ENCODE measurements at places on chromosomes 5 and 9.
A peak's percentile ranks its signal among the peaks of the same experiment; 100 is the strongest.

DNA sequence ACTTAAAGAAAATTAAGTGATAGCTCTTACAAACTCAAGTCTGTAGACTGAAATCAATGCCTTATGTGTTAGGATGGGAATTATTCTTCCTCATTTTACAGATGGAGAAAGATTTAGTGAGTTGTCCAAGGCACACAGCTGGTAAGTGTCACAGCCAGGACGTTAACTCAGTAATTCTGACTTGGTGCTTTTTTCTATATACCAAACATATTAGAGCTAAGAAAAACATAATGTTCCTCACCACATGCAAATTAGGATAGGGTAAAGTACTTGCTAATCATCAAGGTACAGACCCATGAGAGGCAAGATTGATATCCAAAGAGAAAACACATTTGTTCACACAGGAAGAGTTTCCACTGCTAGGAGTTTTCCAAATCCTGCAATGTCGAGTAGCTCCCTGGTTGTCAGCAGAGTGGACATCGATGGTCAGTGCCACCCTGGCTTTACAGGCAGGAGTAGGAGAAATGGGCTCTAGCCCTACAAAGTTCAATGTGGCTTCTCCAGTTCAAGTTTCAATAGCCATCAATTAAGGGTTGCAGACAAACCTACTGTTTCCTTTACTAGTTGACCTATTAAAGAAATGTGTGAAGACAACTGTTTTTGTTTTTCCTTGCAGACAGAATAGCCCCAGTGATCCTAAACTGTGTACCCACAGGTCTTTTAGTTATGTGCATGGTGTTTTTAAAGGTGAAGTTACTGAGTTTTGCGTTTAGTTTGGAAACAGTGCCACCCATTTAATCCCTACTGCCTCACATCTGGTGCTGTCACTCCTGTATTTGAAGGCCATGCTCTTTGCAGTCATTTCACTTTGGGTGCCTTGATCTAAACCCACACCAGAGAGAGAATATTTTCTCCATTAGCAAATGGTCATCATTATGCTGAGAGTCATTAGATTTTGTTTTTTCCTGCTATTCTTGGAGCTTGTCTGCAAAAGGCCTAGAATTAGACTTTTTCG is 460.8 kb upstream of the SMARCA2 start:
- DNase-seq, result no peak

- no peak for DNase-seq
Observed at GRCh38 chr5:7857926-7858632, 7.1 kb upstream of the CFAP90 start.

DNA sequence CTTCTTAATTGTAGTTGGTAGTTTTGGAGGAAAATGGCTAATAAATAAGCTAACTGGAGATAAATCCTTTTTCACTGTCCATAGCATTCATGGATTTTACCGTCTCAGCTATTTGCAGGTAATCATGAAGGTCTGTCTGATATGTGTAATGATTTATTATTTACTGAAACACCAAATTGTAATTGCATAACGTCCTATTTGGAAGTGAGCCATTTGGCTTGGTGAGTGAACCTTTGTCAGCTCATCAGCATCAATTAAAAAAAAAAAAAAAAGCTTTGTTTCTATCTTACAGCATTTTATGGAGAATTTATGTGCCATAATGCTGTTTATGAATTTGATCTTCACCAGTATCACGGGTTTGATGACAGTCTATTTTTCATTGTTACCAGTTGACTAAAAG is 20.2 kb downstream of the RECK start:
- DNase-seq, result no peak

GRCh38 chr9:129954868-129955550 is 88.0 kb downstream of the FNBP1 start:
- DNase-seq, result no peak

GRCh38 chr9:131125038-131125287 is 423 bp upstream of the NUP214 start:
- no peak for DNase-seq

DNA sequence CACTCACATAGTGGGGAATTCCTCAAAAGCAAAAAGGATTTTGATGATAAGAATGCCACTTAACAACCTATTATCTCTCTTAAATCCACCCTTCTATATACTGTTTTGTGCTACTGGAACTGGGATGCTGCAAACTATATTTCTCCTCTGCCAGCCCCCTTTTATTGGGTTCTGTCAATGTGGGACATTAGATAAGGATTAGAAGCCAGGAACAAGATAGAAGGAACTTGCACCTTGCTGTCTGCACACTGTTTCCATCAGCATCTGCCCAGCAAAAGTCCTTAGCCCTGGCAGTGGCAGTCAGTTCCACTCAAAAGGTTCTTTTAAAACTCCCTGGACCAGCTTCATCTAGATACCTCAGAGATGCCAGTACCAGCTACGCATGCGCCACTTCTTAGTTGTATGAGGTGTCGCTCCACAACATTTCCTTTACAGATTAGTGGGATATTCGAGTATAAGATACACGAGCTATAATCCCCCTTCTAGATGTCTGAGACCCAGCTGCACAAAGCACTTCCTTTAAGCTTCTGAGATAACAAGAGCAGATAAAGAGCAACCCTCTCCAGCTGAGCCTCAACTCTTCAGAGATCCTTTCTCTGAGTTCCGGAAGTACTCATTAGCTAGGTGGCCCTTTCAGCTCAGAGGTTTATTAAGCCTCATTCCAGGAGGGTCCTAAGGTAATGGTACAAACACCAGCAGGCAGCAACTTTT is 45.3 kb downstream of the CERT1 start:
- DNase-seq, result no peak

DNA sequence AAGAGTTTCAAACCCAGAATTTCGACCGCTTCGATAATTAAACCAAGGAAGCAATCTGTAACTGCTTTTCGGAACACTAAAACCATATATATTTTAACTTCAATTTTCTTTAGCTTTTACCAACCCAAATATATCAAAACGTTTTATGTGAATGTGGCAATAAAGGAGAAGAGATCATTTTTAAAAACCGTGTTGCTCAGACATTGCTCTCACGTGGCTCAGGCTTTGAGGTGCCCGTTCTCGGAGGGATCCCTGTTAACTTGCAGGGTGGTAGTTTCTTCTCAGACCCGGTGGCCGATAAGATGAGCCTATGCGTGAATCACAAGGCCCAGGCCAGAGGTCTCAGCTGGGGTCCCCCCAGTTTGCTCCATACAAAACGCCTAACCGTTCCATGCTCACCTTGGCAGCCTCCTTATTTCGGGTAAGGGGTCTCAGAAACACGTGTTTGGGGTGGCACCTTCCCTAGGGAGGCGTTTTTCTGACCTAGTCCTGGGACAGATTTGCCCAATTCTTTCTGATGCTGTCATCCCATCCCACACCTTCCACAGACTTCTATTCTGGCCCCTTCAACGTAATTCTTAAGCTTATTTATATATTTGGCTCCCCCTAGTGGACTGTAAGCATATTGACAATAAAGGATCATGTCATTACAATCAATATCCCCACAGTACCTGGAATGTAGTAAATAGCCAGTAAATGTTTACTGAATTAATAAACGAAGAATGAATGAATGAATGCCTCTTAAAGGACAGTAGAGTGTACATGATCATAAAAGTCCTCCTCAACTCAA is 48.1 kb downstream of the THBS4 start:
- peak; percentile 26 for DNase-seq

DNA sequence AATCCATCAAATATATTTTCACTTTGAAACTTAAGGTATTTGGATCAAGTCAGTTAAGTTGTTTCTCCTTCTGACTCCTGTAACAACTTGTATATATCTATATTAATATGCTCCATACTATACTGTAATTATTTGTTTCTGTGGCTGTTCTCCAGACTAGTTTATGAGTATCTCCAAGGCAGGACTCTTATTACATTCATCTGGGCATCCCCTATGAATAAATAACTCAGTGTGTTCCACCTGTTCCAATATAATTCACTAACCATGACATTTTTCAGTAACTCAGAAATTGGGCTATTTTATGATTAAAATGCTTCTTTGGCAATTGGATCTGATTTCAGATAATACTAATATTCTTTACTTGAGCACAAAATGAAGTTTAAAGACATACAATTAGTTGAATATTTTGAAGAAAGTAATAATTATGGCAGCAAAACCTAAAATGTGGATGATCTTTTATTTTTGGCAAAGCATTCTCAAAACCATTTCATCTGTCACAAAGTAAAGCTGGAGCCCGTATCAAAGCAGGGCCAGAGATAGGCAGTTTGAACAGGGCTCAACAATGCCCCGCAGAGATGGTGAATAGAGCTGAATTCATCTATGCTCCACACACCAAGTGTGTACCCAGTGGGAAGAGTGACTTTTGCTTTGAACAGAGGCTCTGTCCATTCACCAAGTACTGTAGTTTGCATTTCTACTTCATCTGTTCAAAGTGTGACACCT is 314.3 kb downstream of the PDE4D start:
- DNase-seq, result no peak

DNA sequence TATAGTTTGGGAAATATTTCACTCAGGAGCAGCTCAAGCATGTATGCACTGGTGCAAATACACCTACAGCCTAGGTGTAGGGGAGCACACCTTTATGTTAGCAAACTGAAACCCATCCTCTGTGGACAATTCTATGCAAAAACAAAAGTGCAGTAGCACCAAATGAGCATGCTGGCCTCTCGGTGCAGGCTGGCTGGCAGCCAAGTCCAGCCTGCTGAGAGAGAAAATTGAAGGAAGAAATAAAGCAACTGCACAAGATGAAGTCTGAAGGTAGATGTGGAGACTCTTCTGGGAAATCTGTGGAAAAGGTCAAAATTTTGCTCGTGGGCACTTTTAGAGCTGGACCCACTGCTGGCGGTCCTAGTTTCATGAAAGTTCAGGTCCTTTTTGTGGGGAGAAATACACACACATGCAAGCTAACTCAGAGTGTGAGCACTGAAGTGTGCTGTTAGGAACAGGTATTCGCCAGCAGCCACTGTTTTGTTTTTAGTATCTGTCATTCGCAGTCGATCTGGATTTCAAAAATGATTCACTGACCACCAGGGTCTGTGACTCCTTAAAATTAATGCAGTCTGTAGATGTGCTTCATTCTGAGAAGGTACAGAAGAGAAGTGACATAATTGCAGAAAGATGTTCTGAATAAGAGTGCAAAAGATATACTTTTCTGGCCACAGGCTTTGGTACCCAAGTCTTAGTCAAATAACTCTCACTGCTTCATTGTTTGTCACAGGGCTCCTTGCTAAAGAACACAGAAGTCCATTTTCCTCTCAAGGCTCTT is 281.7 kb downstream of the PARP8 start:
- no peak for DNase-seq

- DNase-seq, result no peak
Observed at GRCh38 chr9:89952401-89952800, 347.6 kb downstream of the GADD45G start.

- DNase-seq, result no peak
Observed at GRCh38 chr5:54738118-54738972, 220.8 kb downstream of the SNX18 start.

GRCh38 chr9:111349766-111350165 is 19.7 kb upstream of the OR2K2 start:
- DNase-seq, result no peak

DNA sequence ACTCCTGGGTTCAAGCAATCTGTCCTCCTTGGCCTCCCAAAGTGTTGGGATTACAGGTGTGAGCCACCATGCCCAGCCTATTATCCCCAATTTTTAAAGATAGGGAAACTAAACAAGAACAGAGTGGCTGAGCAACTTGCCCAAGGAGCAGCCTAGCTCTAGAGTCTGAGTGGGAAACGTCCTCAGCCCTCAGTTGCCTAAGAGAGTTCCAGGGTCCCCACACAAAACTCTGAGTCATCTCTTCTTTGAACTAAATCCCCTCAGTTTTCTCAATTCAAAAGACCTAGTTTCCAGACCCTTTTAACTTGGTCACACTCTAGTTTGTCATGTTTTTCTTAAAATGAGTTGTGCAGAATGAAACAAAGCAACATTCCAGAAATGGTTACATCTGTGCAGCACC is 33.5 kb downstream of the GGTA1 start:
- no peak for DNase-seq

- DNase-seq, result no peak
Observed at GRCh38 chr5:40410964-40411635, 268.6 kb upstream of the PTGER4 start.

GRCh38 chr5:125604104-125604503 is 819.1 kb upstream of the GRAMD2B start:
- no peak for DNase-seq

DNA sequence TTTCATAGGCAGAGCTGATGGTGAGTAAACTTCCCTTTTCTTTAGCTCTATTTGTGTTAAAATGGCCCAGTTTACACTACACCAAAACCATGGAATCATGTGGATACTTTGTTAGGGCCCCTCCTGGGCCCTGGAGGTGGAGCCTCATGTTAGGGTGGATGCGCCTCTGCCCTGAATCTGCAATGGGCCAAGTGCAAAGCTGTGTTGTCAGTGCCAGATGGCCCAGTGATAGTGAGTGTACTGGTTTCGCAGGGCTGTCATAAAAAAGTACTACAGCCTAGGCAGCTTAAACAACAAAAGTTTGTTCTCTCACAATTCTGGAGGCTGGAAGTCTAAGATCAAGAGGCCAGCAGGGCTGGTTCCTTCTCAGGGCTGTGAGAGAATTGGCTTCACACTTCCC is 64.8 kb downstream of the HSPA4 start:
- no peak for DNase-seq

DNA sequence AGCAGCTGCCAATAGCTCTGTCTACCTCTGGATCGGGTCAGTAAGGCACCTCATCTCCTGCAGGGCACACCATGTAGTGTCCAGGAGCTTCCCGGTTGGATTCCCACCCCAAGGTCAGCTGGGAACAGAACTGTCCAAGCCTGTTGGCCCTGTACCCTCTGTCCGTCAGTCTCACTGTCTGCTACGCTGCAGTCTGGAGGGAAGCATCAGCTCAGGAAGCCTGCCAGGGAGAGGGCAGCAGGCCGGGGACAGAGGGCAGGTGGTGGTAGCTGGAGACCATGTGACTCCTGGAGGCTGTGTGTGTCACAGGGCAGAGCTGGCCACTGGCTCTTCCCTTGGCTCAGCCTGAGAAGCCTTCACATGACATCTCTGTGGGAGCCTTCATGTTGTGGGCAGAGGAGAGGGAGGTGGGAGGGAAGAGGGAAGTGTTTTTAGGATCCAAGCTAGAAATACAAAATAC is 134.5 kb downstream of the SEC61B start:
- DNase-seq, result no peak

GRCh38 chr9:3285365-3286161 is 240.2 kb downstream of the RFX3 start:
- DNase-seq, result no peak

- no peak for DNase-seq
Observed at GRCh38 chr5:14745188-14745563, 80.7 kb downstream of the OTULIN start.

- DNase-seq, result no peak
Observed at GRCh38 chr5:96997265-96997859, 61.5 kb downstream of the LNPEP start.

DNA sequence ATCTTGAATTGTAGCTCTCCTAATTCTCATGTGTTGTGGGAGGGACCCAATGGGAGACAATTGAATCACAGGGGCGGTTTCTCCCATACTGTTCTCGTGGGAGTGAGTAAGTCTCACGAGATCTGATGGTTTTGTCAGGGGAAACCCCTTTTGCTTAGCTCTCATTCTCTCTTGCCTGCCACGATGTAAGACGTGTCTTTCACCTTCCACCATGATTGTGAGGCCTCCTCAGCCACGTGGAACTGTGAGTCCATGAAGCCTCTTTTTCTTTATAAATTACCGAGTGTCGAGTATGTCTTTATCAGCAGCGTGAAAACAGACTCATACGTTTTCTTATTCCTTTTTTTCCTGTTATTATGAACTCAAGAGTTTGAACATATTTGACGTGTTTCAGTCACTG is 39.1 kb downstream of the RETREG1 start:
- no peak for DNase-seq
